ENCODE measurements at places on chromosomes 12 and 14.

DNA sequence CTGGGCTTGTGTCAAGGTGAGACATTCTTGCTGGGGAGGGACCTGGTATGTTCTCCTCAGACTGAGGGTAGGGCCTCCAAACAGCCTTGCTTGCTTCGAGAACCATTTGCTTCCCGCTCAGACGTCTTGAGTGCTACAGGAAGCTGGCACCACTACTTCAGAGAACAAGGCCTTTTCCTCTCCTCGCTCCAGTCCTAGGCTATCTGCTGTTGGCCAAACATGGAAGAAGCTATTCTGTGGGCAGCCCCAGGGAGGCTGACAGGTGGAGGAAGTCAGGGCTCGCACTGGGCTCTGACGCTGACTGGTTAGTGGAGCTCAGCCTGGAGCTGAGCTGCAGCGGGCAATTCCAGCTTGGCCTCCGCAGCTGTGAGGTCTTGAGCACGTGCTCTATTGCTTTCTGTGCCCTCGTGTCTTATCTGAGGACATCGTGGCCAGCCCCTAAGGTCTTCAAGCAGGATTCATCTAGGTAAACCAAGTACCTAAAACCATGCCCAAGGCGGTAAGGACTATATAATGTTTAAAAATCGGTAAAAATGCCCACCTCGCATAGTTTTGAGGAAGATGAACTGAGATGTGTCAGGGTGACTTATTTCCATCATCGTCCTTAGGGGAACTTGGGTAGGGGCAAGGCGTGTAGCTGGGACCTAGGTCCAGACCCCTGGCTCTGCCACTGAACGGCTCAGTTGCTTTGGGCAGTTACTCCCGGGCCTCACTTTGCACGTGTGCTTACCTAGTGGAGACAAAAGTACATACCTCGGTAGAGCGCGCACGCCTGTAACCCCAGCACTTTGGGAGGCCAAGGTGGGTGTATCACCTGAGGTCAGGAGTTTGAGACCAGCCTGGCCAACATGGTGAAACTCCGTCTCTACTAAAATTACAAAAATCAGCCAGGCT, 4.3 kb downstream of the GAPDH start:
- no peak for DNase-seq

- DNase-seq: no peak
These were observed 209.1 kb downstream of the NUBPL start for GRCh38 chr14:31770271-31770670.

DNA sequence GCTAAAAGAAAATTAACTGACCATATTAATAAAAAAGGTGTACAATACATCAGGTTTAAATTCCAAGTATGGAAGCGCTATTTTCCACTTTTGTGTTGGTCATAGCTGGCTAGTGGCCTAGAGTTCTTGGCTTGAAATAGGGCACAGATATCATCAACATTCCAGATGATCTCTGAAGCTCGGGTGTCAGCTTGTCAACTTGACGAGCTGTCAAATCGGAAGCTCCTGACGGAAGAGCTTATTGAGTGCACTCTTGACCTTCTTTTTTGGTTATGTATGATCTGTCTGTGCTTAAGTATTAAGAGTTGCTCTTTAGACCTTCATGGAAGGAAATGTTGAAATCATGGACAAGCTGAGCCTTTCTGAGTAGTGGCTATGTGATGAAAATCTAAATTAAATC, 177.9 kb downstream of the APAF1 start:
- no peak for DNase-seq

GRCh38 chr12:15563663-15564062, 225.5 kb downstream of the EPS8 start:
- DNase-seq: no peak

DNA sequence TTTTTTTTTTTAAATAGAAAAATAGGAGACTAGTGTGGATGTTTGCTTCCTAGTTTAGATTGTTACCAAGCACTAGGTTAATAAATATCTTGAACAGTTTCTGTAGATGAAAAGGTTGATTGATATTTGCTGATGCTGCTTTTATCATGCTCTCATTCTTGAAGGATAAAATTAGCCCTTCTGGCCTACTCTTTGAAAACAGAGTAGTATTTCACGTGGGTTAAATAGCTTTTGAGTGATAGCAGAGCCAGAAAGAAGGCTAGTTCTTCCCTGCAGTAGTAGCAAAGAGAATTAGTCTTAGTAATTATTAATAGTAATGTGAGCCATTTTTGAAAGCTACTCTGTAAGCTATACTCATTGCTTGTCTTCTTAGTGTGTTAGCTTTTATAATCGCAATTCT, 5.2 kb downstream of the NEDD1 start:
- no peak for DNase-seq

DNA sequence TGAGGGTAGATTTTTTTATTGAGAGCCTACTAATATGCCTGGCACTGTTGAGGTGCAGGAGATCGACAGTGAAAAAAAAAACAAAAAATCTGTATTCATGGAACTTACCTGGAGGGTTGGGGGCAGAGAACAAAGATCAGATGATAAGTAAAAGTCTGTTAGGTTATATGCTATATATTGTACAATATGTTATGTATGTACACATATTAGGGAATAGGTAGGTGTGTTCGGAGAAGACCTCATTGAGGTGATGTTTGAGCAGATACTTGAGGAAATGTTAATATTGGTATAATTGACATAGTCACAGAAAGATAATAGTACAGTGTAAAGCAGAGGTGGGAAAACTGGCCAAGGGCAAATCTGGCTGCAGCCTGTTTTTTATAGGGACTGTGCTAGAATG, 5.6 kb downstream of the ARF6 start:
- DNase-seq: no peak

DNA sequence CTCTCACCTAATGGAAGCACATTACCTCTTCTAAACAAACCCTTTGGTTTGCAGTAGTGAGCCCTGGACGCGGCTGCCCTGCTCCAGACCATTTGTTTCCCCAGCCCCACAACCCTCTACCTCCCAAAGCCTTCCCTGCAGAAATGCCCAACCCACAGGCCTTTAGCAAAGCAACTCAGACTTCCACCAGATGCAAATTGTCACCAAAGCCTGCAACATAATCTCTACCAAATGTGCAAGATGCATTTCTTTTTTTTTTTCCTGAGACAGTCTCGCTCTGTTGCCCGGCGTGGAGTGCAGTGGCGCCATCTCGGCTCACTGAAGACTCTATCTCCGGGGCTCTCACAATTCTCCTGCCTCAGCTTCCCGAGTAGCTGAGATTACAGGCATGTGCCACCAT, 56.2 kb downstream of the VWF start:
- peak; percentile 11 for DNase-seq
